ENCODE measurements at places on chromosomes 5 and 9.

DNA sequence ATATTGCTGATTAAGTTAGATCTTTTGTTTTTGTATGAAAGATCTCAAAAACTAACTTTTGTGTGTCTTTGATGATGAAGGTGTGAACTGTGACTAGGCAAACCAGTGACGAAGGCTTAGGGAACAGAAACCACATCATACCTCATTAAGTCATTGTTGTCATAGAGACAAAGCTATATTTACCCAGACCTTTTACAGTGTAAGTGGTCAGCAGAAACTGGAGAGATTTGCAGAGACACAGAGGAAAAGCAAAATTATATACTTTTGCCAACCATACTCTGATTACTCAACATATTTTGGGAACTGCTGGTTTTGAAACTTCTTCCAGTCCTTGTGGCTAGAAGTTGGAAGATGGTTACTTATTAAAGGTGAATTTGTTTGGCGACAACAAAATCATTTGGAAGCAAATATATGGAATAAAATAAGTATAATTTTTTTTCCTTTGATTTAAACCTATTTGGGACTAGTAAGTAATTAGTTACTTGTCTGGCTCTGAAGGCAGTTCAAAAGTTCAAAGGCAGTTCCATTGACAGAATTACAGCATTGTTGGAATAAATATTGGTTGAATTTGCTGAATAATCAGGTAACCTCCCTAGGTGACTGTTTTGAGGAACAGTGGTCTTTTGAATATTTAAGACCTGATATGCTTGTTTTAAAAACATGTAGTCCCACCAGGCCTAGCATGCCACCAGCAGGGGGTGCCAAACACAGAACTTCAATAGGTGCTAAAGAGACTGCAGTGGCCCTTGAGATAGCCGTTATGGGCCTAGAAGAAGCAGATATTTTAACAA lies 103.8 kb downstream of the RPS23 start:
- peak; percentile 12 for DNase-seq

DNA sequence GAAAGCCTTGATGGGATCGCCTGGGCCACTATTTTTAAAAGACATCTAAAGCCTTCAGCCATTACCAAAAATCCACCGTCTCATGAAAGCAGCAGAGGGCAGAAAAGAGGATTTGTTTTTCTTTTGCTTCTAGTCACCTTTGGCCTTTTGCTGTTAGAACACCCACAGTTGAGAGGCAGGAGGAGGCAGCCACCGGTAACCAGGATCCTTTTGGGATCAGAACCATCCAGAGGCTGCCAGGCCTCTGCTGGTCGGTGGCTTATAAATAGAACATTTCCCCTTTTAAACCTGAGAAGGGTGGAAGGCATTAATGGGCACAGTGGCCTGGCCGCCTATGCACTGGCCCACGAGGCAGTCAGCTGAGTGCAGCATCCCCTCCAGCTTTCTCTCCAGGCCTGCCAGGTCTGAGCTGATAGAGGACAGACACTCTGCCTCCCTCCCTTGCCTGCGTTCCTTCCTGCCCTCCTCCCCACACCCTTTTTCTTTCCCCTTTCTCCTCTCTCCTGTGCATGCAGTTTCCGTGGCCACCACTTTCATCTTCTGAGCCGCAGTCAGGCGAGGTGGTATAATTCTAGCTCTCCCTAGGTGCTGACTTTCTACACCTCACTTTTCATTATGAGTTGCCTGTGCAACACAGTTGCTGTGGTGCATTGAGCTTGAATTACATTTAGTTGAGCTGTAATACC lies 253.4 kb downstream of the ARHGAP26 start:
- DNase-seq, result no peak

DNA sequence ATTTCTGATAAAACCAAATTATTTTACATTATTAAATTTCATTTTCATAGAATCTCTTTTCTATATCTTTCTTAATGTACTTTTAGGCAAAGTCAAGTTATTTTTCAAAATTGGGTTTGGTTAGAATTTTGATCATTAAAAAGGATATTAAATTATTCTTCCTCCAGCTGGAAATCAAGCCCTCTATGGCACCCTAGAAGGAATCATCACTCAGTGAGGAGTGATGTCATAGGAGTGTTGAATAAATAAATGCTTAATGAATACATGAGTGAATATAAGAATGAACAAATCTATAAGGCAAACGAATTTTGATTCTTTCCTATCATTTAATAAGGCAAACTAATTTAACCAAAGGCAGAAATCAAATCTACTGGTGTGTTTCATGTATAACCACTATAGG lies 639.9 kb downstream of the PDE4D start:
- DNase-seq, result no peak

DNA sequence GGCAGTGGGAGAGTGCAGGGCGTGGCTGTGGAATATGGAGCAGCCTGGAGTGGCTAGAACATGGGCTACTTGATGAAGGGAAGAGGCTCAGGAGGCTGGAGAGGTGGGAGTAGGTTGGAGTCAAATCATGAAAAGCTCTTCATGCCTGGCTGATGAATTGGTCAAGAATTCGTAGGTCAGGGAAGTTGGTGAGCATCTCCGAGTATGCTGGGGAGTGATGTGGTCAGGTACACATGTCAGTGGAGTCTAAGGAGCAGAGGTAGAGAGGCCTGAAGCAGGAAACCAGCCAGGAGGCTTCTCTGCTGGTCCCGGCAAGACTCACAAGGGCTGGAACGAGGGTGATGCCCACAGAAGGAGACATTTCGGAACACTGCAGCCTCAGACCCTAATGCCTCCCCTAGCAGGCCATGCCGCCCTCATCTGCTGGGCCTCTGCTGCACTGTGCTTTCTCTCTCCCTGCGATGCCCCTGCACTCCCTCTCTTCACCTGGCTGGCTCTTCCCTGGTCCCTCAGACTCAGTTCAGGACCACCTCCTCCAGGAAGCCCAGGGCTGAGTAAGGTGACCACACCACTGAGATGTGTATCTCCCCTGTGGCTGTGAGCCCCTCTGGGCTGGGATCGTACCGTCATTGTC lies 33.6 kb downstream of the TMOD1 start:
- no peak for DNase-seq

DNA sequence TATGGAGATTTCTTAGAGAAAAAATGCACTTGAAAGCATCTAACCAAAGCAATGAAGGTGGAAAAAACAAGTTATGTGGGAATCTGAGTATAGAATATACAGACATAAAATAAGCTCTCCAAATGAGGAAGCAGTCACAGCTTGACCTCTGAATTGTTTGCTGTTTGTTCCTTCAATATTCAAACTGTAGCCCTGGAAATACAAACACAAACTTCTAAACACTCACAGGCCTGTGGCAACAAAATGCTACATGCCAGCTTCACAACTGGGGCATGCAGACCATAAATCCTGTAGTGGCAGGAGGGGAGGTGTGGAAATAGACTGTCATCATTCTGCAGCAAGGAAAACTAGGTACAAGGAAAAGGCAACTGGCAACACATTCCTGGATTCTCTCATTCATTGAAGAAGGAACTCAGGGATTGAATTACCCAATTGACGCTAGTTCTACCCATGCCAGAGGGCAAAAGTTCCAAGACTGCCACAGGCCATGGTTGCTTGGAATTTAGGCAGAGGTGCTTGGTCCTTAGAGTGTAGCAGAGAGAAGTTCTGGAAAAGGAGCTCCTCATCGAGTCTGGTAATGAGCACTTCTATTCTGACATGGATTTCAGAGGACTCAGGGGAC lies 349.6 kb downstream of the PDE4D start:
- no peak for DNase-seq

Data from NCI-H1105 treated with DMSO at 0.1 percent for 48 hours (cell line).